ENCODE measurements at places on chromosomes 5 and 9.

DNA sequence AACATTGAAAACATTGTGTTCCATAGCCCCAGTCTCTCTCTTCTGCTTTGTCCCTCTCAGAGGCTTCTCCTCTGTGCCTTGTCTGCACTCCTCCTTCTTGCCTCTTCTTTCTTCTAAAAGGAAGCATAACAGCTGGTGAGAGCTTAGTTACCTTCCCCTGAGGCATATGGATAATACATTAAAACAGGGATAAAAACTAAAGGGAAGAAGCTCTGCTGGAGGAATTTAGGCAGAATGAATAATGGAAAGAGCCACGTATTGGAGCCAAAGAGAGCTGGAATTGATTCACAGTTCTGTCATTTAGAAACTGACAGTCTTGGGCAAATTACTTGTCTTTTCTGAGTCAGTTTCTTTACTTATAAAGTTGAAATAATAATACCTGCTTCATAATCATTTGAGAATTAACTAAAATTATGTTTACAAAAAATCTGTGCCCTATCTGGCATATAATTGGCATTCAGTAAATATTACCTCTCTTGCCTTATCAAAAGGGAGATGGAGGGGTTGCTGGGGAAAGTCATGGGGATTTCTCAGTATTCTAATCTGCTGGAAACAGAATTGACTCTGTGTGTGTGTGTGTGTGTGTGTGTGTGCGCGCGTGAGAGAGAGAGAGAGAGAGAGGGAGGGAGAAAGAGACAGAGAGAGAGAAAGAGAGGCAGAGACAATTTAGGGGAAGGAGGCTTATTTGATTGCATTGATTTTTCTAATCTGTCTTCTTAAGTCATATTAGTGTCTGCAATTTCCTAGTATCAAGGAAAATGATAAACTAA is 20.2 kb downstream of the ZNF474 start:
- no peak for DNase-seq

GRCh38 chr5:152514827-152515397 is 109.8 kb upstream of the NMUR2 start:
- DNase-seq, result peak; percentile 34

GRCh38 chr9:110543631-110544051 is 35.9 kb downstream of the SVEP1 start:
- DNase-seq, result peak; percentile 85

- DNase-seq, result no peak
Observed at GRCh38 chr9:9202276-9202675, 1402.7 kb upstream of the DMAC1 start.

DNA sequence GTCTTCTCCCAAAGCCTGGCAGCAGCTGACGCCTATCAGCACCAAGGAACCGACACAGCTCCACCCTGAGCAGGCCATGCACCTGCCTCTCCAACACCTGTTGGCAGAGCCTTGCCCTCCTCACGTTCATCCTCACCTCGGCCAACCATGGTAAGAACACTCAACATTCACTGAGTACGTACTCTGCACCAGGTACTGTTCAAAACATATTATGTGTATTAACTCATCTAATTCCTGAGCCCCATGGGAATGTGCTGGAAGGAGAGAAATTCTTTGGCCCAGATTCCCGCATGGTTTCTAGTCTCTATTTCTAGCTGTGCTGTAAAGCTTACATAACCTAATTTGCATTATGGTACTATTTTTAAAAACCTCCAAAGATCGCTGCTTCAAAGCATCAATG is 86.1 kb downstream of the GPR21 start:
- DNase-seq, result no peak

- no peak for DNase-seq
Observed at GRCh38 chr5:151222790-151223446, 974 bp downstream of the CCDC69 start.

DNA sequence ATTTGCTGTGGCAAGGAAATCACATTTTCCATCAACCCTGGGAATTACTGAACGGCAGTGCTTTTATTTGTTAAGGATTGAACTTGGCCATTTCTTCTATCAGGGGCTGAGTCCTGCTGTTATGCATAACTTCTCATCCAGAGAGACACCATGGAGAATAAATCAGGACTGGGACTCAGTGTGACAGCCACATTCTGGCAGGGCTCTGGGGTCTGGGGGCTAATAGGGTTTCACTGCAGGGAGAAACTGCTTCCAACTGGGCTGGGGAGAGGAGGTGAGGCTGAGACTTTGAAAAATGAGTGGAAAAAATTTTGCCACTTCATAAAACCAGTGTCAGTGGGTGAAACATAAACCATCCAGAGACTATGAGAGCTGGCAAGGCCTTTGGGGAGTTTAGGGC is 95.7 kb upstream of the ALDH1B1 start:
- DNase-seq, result no peak

DNA sequence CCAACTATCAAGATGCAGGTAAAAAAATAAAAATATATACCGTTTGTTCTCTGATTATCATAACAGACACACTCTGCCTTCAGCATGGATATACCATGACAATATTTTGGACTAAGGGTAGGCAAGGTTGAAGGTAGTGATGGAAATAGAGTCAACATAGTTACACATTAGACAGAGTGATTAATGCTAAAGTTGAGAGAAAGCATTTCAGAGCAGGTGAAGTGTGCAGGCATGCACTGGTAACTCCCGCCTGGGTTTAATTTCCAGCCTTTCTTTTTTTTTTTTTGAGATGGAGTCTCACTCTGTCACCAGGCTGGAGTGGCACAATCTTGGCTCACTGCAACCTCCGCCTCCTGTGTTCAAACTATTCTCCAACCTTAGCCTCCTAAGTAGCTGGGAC is 458.5 kb downstream of the TLR4 start:
- DNase-seq, result no peak

DNA sequence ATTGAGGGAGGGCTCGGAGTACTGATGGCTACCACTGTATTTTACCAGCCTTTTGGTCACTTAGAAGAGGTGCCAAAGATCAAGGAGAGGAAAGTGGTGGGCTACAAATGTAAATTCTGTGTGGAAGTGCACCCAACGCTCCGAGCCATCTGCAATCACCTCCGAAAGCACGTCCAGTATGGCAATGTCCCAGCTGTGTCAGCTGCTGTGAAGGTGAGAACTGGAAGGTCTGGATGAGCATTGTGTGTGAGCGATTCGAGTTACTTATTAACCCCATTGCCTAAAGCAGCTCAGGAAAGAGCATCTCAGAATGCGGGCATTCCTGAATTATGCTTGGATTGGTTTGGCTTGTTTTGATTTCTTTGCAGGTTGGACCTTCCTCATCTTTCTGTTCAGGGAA is 67.5 kb downstream of the ZNF462 start:
- DNase-seq, result no peak

- DNase-seq, result no peak
Observed at GRCh38 chr5:150180241-150181026, 9.4 kb upstream of the SLC6A7 start.

DNA sequence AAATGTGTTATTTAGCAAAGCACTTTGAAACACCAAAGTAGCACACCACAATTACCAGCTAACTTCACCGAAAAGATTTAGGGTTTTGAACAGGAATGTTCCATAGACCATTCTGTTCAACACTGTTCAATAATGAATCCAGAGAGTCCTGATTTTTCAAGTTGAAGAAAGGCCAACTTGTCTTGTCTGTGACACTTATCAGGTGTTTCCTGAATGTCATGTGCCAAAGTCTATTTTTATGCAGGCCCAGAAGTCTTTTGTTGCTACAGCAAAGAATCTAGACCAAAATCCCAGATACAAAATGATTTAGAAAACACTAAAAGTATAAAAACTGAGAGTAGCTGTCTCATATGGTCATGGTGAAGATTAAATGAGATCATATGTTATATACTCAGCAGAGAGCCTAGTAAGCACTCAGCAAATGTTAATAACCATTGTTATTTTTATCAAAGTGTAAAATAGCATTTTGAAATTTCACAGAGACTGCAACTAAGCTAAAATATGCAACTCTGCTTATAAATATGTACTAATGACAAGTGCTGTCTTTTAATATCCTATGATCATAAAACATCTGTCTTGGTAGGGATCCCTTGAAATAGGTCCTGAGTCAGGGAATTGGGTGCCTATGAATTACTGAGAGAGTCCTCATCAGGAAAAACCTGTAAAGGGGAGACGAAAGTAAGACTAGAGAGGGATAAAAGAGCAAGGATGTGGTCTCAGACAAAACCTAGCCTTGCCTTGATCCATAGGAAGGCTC is 122.4 kb upstream of the SLC12A2 start:
- no peak for DNase-seq

DNA sequence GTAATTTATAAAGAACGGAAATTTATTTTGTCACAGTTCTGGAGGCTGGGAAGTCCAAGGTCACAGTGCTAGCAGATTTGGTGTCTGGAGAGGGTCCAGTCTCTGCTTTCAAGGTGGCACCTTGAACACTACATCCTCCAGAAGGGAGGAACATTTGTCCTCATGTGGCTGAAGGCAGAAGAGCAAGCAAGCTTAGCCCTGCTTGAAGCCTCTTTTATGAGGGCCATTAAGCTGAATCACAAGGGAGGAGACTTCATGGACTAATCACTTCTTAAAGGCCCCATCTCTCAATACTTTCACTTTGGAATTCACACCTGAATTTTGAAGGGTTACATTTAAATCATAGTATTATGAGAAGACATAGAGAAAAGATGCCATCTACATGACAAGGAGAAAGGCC is 215.4 kb upstream of the NFIL3 start:
- DNase-seq, result no peak

GRCh38 chr5:84253946-84254345 is 130.7 kb downstream of the EDIL3 start:
- DNase-seq, result no peak

- peak; percentile 76 for DNase-seq
Observed at GRCh38 chr5:177455036-177455660, 8.5 kb downstream of the PRR7 start.
